ENCODE measurements at places on chromosomes 5 and 9.

- DNase-seq = peak; percentile 60
Observed at GRCh38 chr5:136686192-136686872, 321.0 kb upstream of the TRPC7 start.

- DNase-seq = no peak
Observed at GRCh38 chr9:95237336-95237735, 80.2 kb downstream of the FANCC start.

- no peak for DNase-seq
Observed at GRCh38 chr5:96636046-96636445, 26.1 kb upstream of the CAST start.

DNA sequence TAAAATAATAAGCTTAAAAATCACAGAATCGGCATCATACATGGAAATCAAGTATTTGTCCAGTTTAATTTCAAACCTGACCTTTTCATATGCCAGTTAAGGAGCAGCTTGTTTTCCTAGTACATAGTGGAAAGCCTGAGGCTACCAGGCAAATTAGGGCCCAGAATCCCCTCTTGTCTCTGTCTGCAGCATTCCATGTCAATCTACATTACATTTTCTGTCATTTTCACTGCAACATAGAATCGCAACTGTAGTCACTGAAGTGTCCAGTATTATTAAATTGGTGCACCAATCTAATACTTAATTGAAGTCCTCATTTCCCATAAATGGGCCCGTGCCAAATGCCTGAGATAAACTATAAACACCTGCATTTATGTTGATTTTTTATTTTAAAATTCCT is 1352.2 kb upstream of the ACO1 start:
- DNase-seq = no peak
